ENCODE measurements at places on chromosomes 16 and 17.

- DNase-seq = no peak
Measured at GRCh38 chr17:41986634-41987033, 20.0 kb downstream of the CNP start.

- DNase-seq = no peak
Measured at GRCh38 chr16:73064212-73064993, 16.5 kb upstream of the ZFHX3 start.

- DNase-seq = no peak
Measured at GRCh38 chr17:10836966-10837590, 809 bp downstream of the PIRT start.

DNA sequence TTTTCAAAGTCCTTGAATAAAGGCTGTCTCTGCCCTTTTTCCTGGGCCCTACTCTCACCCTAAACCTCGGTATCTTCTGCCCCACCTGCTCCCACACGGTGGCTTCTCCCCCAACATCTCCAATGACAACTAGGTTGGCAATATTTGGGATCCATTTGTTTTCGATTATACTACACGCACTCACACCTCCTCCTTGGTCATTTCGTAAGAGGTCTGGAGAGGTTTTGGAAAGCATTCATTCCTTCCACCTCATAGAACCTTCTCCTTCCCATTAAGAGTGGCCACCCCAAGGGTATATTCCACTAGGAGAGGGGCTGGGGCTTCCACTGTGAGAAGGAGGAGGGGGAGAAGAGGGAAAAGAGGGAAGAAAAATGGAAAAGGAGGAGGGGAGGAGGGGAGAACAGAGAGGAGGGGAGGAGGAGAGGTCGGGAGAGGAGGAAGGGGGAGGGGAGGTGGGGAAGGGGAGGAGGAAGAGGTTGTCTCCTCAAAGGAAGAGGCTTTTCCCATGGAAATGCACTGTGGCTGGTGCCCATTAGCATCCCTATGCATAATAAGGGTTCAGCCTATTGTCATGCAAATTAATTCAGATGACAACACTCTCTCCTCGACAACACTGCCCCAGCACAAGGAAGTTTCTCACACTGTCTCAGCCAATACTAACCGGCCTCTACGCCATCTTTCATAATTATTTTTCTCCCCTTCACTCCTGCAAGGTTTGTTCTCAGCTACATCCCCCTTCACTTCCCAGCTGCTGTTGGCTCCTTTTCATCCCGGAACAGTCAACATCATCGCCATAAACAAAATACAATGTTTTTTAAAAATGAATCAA is 30.0 kb downstream of the SOX9 start:
- DNase-seq = no peak

DNA sequence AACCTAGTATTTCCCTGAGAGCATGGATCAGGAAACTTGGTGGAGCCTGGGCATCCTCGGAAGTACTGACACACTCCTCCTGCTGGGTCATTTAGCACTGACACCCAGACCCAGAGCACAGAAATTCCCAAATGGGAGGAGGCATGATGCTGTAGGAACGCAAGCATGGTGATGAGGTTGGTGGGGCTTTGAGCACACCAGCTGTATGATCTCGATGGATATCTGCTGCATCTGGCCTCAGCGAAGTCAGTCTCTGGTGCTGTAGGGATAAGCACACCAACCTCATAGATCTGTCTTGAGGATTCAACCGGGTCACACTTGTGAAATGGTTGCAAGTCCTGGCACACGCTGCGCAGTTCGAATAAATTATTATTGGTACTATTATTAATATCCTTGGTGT is 52.5 kb downstream of the SHISA6 start:
- DNase-seq = no peak

DNA sequence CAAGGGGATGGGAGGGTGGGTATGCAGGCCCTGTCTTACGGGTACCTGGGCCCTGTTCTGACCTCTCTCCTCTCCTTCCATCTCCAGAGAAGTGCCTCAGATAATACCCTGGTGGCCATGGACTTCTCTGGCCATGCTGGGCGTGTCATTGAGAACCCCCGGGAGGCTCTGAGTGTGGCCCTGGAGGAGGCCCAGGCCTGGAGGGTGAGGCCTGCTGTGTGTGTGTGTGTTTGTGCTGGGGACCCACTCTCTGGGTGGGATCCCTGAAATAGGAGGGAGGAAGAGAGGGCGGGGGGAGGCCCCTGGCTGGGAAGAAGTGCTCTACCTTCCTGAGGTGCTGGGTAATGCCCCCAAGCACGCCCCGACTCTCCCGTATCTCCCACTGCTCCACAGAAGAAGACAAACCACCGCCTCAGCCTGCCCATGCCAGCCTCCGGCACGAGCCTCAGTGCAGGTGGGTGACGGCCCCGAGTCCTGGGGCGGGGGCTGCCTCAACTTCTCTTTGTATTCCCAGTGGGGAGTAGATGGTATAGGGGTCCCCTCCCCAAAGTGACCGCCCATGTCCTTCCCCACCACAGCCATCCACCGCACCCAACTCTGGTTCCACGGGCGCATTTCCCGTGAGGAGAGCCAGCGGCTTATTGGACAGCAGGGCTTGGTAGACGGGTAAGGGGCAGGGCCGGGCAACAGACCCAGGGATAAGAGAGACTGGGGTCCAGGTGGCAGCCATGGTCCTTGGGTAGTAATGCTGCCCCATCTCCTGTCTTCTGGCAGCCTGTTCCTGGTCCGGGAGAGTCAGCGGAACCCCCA is 7.8 kb downstream of the GRB7 start:
- DNase-seq = no peak

- DNase-seq = no peak
Measured at GRCh38 chr16:66193543-66194229, 172.8 kb upstream of the CDH5 start.

GRCh38 chr17:72336026-72336803 is 215.4 kb downstream of the SOX9 start:
- DNase-seq = no peak

GRCh38 chr16:3187798-3188674 is at the start of gene OR1F1:
TSS of gene OR1F1 (plus strand) at chr16:3188204.
- no peak for DNase-seq

- DNase-seq = no peak
Measured at GRCh38 chr17:34556931-34557330, 22.5 kb upstream of the TMEM132E start.

DNA sequence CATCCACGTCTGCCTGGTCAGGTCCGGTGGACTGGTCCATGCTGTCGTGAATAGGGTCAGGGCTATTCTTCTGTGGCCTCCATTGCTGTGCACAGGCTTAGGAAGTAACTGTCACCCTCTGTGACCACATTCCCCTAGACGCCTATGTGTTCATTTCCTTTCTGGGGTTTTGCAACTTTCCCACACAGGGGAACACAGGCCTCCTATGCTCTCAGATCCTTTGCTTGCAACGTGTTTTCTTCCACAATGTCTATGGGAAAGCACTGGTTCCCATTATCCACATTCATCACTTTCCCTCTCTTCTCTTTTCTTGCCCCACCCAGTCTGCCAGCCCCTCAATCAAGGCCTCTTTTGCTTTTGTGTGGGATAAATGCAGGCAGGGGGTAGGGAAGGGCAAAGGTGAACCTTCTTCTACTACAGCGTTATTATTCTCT is 43.2 kb upstream of the DNAJA2 start:
- no peak for DNase-seq

DNA sequence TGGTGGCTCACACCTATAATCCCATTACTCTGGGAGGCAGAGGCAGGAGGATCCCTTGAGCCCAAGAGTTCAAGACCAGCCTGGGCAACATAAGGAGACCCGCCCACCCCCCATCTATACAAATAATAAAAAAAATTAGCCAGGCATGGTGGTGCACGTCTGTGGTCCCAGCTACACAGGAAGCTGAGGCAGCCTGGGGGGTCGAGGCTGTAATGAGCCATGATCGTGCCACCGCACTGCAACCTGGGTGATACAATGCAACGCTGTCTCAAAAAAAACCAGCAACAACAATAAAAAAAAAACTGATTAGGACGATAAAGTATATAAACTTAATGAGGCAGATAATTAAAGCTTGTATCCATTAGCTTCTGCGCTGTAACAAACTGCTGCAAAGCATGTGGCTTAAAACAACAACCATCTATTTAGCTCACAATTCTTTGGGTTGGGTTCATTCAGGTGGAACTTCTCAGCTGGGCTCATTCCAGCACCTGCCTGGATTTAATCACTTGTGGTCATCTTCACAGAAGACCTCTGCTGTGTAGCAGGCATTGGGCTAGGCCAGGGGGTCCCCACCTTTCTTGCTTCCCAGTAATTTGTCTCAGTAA is 45.8 kb downstream of the LCMT1 start:
- DNase-seq = no peak

DNA sequence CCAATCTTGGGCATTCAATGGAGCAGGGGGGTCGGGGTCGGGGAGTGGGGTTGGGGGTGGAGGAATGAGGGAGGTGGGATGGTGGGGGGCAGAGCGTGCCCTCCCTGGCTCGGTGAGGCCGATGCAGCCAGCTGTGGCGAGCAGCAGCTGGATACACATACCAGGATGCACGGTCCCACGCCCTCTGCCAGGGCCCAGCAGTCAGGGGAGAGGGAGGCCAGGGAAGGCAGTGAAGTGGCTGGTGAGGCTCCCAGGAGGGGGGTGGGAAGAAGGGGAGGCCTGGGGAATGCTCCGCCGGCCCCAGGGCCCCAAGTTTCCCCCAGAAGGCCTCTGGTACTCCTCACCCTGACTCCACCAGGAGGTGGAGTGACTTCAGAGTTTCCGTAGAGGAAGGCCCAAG is 77.6 kb upstream of the LHX1 start:
- no peak for DNase-seq

DNA sequence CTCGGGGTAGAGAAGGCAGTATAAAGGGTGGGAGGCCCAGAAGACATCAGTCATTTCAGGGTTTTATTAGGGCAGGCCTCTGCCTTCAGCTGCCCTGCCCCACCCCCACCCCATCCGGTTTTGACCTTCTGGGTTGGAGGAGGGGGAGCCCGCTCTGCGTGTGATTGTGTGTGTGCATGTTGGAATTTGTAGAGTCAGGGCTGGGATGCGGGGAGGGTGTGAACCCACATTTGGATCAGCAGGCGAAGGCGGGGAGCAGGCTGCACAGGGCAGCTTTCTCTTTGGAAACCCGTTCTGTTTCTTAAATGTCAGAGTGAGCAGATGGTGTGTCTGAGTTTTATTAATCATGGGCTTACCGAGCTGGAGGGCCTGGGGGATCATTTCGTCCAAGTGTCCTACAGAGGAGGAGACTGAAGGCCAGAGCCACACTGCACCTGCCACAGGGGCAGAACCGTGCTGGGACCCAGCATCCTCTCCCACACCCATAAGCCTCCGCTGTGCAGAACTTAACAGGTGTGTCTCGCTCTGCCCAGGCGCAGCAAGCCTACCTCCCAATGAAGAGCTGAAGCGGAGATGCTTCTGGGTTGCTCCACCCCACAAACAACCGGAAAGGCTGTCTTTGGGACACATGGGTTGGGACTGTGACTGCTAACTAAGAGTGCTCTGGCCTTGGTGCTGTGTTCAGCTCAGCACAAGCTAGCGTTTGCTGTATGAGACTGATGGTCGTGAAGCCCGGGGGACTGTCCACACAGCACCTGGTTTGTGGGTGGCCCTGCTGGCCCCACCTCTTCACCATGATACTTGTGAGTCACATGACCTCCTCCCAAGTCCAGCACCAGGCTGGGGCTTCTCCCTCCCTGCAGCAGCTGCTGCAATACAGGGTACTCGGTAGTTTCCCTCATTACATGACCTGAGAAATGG is 70.9 kb upstream of the GSE1 start:
- DNase-seq = no peak

GRCh38 chr16:4588386-4588785 is 26.3 kb downstream of the UBALD1 start:
- DNase-seq = no peak

DNA sequence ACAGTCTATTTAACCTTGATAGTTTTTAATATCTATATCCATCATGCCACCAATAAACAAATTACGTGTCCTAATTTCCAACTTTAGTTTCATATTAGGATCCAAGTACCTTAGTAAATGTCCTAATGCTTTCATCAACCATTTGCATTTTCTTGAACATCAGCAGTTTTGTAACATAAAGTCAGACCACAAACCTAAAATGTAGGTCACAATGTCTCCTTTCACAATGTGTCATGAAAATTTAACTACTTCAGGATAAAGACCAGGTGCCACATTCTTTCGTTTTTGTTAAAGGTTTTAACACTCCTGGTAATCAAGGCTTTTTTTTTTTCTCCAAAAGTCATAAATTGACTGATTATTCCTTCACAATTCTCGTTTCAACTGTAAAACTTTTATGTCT is 310.7 kb upstream of the PMFBP1 start:
- DNase-seq = no peak

- no peak for DNase-seq
Measured at GRCh38 chr16:5903153-5903552, 805.6 kb upstream of the EEF2KMT start.

GRCh38 chr17:72481572-72481971 is 360.8 kb downstream of the SOX9 start:
- no peak for DNase-seq

DNA sequence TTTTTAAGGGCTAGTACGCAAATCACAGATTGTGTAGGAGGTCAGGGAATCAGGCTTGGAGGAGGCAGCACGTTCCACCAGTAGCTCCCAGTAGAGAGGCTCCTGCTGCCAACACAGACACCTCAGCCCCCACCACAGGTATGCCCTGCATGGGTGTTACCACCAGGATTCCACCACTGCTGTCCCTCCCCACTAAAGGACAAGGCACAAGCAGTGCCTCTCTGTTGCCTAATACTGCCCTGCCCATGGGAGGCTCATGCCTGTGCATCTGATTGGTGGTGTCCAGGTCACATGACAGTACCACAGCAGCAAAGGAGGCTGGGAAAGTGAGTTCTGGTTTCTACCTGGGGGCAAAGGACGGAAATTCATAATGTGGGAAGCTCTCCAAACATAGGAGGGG is 33.6 kb upstream of the CACNG4 start:
- DNase-seq = no peak

DNA sequence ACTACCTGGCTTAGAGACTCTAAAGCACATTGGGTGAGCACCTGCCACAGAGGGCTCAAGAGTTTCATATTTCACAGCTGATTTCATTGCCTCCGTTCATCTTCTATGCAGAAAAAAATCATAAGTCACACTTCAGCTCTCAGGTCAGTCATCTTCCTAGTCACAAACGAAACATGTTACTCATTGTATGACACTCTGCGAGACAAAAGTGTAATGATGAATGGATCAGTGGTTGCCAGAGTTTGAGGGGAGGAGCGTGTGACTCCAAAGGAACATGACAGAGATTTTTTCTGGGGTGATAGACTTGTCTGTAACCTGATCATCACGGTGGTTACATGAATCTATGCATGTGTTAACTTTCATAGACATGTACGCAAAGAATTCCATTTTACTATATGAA is 195.2 kb upstream of the CNTNAP4 start:
- no peak for DNase-seq

- no peak for DNase-seq
Measured at GRCh38 chr17:44916781-44917241, 1.5 kb upstream of the GFAP start.

DNA sequence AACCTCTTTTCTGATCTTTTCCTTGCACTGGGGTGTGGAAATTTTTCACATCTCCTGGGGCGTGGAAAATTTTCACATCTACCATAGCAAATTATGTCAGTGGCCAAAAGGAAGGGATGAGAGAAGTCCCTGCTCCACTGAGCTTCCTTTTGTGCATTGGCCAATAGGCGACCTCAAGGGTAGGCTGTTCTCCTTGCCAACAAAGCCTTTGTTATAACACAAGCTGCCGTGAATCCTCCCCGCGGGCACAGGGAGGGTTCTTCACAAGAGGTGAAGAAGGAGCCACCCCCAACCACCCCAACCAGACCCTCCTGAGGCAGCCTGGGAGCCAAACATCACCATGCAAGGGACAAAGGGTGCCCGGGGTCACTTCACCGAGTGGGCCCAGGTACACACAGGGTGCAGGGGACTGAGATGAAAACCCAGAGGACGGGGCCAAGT is 6.5 kb downstream of the SLC5A11 start:
- no peak for DNase-seq

GRCh38 chr17:8192070-8192815 is 2.3 kb upstream of the BORCS6 start:
- DNase-seq = no peak

All from activated T-helper 1 cell treated with Interleukin-2 at 50 U/mL for 16 hours (primary cell).